OCI-M1 (cell line): ENCODE measurements at places on chromosomes 3 and 15.

- DNase-seq = peak; percentile 10
Observed at GRCh38 chr3:66039590-66039887, 821 bp upstream of the MAGI1 start.

- peak; percentile 32 for DNase-seq
Observed at GRCh38 chr3:165854696-165855095, 17.5 kb upstream of the BCHE start.

- DNase-seq = no peak
Observed at GRCh38 chr3:5051772-5052171, 70.3 kb upstream of the ARL8B start.

DNA sequence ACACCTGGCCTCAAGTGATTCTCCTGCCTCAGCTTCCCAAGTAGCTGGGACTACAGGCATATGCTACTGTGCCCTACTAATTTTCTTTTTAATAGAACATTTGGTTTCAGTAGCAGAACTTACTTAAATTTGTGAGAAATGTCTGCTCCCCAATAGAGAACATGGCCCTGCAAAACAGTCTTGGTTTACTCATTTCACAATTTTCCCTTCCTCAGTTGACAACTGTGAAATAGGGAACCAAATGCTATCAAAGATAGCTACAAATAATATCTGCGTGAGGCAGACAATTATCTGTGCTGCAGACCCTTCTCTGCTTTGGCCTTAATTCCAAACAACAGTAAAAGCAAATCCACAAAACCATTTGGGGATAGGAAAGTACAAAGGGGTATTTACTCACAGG, 22.6 kb downstream of the METTL6 start:
- no peak for DNase-seq

DNA sequence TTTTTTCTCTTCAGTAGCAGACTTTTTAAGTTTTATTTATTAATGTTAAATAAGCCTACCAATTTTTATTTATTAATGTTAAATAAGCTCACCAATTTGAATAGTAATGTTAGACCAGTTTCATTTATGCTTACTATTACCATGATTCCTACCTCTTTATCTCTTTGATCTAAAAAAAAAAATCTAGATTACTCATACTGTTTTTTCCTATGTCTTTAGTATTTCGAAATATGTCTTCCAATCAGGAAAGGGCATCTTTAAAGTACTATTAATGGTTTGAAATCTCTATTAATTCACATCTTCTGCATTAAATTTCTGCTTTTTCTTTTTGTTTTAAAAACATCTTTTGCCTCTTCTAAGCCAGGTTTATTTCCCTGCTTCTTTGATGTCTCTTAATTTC, 27.5 kb upstream of the MAPKBP1 start:
- no peak for DNase-seq

DNA sequence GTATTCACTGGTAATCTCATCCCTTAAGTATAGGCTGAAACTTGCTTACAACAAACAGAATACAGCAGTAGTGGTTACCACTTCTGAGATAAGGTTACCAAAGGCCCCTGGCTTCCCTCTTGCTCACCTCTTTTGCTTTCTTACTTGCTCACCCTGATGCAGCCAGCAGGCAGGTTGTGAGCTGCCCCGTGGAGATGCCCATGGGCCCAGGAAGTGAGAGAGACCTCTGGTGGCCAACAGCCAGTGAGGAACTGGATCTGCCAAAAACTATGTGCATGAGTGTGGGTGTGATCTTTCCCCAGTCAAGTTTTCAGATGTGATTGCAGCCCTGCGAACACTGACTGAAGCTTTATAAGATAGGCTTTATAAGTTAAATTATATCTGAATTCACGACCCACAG, 48.7 kb downstream of the NMNAT3 start:
- DNase-seq = peak; percentile 34

- peak; percentile 28 for DNase-seq
Observed at GRCh38 chr15:78212546-78213424, 21.6 kb downstream of the ACSBG1 start.

DNA sequence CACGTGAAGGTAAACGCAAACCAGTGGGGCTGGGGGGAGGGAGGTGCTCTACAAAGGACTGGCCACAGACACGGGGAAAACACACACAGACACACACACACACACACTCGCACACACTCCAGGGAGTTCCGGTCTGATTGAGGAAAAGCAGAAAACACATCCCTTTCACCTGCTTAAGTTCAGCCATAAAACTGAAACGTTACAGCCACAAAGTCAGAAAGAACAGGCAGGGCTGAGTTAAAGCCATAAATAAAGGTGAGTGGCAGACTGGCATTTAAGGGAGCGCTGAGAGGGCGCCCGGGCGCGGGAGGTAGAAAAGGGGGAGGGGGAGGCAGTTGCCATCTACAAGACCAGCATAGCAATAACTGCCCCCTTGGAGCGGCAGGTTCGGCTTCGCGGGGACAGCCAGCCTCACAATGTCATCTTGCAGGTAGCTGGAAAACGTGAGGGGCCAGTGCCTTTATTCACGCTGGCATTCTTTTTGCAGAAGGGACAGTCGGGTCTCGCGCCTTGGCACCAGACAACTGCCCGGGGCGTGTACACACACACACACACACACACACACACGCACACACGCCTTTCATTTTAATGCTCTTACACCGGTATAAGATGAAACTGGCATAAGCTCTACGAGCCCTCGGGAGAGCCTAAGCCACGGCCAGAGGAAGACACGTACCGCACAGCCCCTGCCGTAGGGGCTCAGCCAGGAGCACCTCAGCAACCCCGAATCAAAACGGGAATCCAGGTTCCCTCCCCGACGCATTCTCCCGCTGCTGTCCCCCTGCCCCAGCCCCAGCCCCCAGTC, 866 bp downstream of the TNIK start:
- peak; percentile 57 for DNase-seq

- DNase-seq = no peak
Observed at GRCh38 chr3:53780806-53781205, 65.4 kb downstream of the CHDH start.

DNA sequence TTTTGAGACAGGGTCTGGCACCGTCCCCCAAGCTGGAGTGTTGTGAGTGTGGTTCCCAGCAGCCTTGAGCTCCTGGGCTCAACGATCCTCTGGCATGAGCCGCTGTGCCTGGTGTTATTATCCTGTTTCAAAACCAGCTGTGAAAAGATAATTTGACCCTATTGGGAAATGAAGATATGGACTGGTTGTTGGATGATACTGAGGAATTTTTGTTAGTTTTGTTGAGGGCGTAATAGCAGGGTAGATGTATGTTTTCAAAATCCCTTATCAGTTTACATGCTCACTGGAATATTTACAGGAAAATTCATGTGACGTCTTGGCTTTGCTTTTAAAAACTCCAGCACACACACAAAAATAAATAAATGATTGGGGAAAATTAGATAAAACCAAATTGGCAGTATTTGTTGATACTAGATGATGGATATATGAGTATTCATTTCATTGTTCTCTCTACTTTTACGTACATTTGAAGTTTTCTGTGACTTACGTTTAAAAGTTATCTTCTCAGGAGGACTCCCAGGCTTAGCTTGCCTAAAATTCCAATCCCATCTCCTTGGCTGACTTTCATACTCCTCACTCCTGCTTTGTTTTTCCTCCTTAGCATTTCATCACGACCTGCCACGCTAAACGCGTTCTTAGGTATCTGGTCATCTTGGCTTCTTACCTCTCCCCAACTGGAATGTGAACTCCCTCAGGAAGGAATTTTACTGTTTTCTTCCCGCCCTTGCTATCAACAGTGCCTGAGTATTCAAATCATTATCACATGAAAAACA, 56.8 kb upstream of the TFRC start:
- DNase-seq = no peak

GRCh38 chr3:160801386-160802118, 45.5 kb downstream of the PPM1L start:
- peak; percentile 82 for DNase-seq

DNA sequence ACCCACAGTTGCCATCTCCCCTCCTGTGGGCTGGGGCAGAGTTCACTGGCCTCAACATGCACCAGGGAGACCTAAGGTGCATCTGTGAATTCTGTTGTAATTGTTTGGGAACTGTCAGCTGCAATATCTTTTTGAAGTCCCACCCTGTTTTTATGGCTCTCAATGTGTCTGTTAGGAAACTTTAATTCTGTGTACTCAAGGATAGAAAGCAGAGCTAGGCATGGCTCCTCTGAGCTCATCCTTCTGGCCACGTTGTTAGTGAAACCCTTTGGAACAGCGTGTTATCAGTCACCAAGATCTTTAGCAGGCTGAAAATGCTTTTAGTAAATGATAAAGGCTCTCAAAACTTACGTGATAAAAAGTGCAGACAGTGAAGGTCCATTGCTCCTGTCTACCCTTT, 33.6 kb upstream of the MTMR10 start:
- no peak for DNase-seq

DNA sequence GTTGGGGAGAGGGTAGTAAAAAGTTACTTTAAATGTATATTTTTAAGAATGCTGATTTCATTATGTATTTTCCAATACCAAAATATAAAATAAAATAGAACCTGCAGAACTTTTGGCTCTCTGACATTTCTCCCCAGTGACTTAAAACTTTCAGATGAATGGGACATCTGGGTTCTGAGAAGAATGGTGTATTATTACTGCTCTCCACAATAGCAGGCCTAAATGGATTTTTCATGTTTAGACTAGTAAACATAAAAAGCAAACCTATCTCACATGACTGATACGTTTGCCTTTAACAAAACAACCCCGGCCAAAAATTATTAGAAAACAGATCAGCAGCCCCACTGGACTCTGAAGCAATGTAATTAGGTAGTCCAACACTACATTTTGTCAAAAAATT, 73.8 kb downstream of the FHIT start:
- DNase-seq = no peak

DNA sequence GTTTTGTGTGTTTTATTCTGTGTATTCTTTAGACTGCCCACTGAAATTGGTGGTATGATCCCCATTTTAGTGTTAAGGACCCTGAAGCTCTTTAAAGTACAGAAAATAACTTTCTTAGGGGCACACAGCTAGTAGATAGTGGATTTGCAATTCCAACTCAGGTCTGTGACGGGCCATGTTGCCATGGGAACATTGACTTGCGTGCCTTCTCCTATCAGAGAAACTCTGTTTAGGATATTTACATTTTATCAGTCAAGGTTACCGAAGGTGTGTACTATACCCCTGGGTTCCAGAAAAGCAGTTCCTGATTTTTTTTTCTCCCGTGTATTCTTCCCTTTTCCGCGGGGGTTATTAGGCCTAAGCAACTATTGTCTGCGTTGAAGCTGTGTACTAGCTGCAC, 19.4 kb downstream of the MYZAP start:
- no peak for DNase-seq

GRCh38 chr3:167501941-167502340, 28.1 kb upstream of the SERPINI2 start:
- no peak for DNase-seq

GRCh38 chr3:115943579-115943978, 320.3 kb downstream of the GAP43 start:
- no peak for DNase-seq

DNA sequence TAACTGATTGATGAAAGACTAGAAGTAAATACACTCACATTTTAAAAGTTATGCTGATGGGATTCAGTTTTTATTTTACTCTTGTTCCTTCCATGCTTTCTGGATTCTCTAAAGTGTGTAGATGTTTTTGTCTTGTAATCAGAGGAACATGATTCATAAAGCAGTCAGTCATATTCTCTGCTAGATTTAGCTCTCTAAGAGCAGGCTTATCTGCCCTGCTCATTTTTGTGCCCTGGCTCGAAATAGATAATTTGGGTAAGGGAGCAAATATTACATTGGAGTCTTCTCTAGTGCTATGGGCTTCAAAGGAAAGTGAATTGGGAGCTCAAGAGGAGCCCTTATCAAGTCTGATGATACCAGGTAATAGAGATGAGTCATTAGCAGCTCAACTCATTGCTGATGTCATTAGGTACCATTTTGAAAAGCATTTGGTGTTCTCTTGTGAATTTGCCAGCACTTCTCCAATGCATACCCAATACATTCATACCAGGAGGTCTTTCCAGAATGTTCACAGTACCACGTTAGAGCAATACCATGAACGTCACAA, 27.7 kb downstream of the SACM1L start:
- DNase-seq = no peak

- no peak for DNase-seq
Observed at GRCh38 chr3:110567029-110567428, 504.6 kb upstream of the NECTIN3 start.

- no peak for DNase-seq
Observed at GRCh38 chr3:197613199-197613598, 57.4 kb upstream of the BDH1 start.

DNA sequence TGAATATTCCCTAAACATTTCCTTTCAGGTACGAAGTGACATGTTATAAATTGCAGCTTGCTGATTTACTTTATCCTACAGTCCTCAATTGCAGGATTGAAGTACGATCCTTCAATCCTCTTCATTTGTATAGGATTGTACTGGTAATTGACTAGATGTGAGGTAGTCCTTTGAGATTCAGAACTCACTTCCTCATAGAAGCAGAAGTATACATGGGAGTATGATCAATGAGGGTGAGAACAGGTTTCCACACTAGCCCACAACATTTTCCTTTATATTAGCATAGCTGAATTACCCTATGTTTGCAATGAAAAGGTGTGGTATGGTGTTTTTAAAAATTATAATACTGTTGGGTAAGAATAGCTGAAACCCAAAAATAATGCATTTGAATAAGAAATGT, 160.0 kb upstream of the UMPS start:
- peak; percentile 7 for DNase-seq

DNA sequence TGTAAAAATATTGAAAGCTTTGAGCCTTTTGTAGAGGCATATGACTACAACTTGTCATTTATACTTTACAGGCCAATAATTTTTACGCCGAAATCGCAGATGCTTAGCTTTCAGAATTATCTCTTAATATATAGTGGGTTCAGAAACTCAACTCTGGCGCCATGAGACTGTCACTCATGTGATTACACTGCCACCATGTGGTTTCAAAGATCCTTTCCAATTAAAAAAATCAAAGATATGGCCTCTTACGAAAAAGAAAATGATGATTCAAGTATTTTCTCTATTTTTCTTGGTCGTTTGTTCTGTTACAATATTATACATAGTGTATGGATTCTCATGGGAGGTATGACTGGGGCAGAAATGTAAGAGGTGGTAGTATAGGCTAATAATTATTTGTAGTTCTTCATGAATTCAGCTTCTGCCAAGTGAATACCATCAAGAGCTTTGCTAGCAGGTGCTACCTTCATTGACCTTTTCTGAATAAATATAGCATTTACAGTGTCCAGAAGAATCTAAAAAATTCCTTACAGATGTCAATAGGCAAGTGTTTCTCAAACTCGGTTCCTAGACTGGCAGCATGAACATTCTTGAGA, 751.7 kb upstream of the GOLIM4 start:
- DNase-seq = peak; percentile 51

GRCh38 chr3:97265237-97266005, 451.0 kb downstream of the EPHA6 start:
- no peak for DNase-seq

DNA sequence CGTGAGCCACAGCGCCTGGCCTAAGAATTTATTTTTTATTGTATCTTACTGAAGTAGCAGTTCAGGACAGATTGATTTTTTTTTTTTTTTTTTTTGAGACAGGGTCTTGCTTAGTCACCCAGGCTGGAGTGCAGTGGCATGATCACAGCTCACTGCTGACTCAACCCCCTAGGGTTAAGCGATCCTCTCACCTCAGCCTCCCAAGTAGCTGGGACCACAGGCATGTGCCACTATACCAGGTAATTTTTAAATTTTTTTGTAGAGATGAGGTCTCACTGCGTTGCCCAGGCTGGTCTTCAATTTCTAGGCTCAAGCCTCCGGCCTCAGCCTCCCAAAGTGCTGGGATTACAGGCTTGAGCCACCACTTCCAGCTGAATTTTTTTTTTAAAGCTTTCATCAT, 99.8 kb upstream of the HERC1 start:
- DNase-seq = no peak
